ENCODE measurements at places on chromosomes 5 and 9.

DNA sequence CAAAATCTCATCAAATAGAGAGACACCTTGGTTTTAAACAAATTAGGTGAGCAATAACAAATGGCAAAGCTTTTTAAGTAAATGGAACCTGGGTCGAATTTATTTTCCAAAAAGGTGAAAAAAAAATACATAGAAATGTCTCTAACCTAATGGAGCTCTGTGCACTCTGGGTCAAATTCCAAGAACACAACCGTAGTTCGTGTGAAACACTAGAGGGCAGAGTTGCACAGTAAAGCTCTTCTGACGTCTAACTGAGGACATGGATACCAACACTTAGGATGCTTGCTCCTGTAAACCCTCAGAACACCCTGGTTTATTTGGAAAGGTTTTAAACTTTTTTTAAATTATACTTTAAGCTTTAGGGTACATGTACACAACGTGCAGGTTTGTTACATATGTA, 18.9 kb downstream of the MARCHF11 start:
- no peak for DNase-seq

- DNase-seq = no peak
Measured at GRCh38 chr5:2277886-2278285, 395.2 kb upstream of the IRX4 start.

DNA sequence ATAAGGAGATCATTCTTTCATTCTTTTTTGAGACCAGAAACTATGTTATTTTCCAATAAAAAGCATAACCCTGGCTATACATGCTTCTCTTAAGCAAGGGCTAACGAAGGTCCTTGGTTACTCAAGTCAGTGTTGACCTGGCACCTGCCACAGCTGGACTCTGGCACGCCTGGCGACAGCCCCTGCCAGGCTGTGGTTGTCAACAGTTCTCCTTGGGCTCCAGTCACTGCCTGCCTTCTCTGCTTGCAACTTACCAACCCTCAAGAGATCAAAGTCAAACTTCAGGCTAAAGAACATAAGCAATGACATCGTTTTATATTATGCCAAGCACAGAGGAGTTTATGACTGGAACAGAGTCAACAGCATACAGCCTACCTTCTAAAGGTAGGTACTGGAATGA, 61.4 kb upstream of the TBC1D9B start:
- DNase-seq = no peak

DNA sequence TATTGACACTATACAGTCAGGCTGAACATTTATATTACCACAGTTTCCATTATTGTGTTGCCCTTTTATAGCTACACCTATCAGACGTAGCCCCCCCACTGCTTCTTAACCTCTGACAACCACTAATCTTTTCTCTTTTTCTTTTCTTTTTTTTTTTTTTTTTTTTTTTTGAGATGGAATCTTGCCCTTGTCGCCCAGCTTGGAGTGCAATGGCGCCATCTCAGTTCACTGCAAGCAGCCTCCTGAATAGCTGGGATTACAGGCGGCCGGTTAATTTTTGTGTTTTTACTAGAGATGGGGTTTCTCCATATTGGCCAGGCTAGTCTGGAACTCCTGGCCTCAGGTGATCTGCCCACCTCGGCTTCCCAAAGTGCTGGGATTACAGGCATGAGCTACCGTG, 75.4 kb downstream of the UHRF2 start:
- no peak for DNase-seq

DNA sequence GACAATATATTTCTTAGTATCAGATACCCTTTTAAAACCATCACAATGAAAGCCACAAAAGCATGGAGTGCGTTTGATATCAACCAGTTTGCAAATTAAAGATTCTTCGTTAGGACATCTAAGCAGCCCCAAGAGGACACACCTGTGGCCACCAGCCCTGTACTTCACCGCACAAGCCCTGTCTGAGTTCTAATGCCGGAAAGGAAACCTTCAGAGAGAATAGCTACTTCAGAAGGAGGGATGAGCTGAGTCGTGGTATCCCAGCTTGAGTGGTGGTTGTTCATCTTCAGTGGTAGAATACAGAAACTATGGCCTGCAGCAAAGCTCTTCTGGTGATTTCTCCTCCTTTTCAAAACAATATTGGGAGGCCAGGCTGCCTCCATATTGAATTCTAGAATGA, 319.6 kb downstream of the FBXL7 start:
- no peak for DNase-seq
